ENCODE measurements at places on chromosomes 16 and 17. TPM values are rescaled to one million over a fixed set of nuclear protein-coding genes. Genes with fewer than 3 reads are reported as not detected.

SLC22A31 gene
- total RNA-seq, result 0.98 TPM

ADAMTS18 gene
- not detected for total RNA-seq

CCL18 gene
- total RNA-seq, result 26.7 TPM

BRICD5 gene
- total RNA-seq, result 9.9 TPM

RAB26 gene
- 0.64 TPM for total RNA-seq

TMEM98 gene
- total RNA-seq, result 41.1 TPM

JPH3 gene
- not detected for total RNA-seq

SPNS2 gene
- 19.7 TPM for total RNA-seq

RNF43 gene
- 1.6 TPM for total RNA-seq

- no peaks in the 10 kb centered on the region for H3K27me3 ChIP-seq
- peak overlapping the region; percentile 88 for H3K27ac ChIP-seq
- no peak for DNase-seq
- no peaks in the 10 kb centered on the region for H3K36me3 ChIP-seq
Observed at GRCh38 chr17:75088465-75089417, 987 bp downstream of the SLC16A5 start.

DNA sequence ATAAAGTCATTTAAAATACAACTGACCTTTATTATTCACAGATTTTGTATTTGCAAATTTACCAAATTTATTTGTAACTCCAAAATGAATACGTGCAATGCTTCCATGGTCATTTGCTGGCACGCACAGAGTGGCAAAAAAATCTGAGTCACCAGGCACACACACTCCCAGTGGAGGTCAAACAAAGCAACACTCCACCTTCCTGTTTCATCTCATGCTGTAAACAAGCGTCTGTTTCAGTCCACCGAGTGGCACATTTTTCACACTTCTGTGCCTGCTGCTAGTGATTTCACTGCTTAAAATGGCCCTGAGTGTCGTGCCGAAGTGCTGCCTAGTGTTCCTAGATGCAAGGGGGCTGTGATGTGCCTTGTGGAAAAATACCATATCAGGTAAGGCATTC is 17.8 kb upstream of the ITGAE start:
- H3K4me3 ChIP-seq, result no peak overlapping the region
- H3K27me3 ChIP-seq, result no peaks in the 10 kb centered on the region
- H3K27ac ChIP-seq, result peak overlapping the region; percentile 56
- peaks cover 13% of the 10 kb centered on the region for H3K4me1 ChIP-seq
- DNase-seq, result no peak

GRCh38 chr17:58693751-58694150 is 1.3 kb downstream of the RAD51C start:
- H3K36me3 ChIP-seq, result peaks cover 37% of the 10 kb centered on the region
- H3K27ac ChIP-seq, result no peak overlapping the region
- peaks cover 28% of the 10 kb centered on the region for H3K4me1 ChIP-seq

DNA sequence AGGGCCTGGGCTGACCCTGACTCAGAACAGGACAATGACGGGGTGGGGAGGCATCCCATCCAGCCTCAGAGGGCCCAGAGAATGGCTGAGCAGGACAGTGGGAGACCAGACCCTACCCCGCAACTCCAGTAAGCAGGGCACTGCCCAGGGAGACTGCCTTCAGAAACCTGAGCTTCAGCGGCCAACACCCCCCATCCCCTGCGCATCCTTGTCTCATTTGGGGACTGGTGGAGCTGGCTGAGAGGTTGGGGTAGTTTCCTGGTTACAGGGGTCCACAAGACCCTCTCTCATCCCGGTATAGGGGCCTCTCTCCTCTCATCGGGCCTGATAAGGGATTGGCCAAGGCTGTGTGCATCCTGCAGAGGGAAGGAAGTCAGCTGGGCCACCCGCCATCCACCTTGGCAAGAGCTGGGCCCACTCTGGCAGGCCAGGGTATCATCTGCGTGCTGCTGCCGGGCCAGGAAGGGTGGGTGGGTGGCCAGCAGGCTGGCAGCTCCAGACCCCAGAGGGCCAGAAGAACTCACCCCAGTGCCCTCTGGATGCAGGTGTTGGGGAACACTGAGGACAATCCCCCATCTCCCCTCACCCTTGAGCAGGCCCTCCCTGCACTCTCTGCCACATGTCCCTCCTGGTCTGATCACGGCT is 229.1 kb downstream of the KATNIP start:
- no peak overlapping the region for H3K27ac ChIP-seq
- DNase-seq, result peak; percentile 54
- H3K4me1 ChIP-seq, result no peaks in the 10 kb centered on the region
- peaks cover 42% of the 10 kb centered on the region for H3K36me3 ChIP-seq
- no peak overlapping the region for H3K4me3 ChIP-seq

GRCh38 chr16:1330931-1331711 is 2.3 kb upstream of the BAIAP3 start:
- H3K36me3 ChIP-seq, result no peaks in the 10 kb centered on the region
- H3K4me1 ChIP-seq, result peaks cover 51% of the 10 kb centered on the region
- no peak for DNase-seq
- peaks cover 62% of the 10 kb centered on the region for H3K27me3 ChIP-seq

DNA sequence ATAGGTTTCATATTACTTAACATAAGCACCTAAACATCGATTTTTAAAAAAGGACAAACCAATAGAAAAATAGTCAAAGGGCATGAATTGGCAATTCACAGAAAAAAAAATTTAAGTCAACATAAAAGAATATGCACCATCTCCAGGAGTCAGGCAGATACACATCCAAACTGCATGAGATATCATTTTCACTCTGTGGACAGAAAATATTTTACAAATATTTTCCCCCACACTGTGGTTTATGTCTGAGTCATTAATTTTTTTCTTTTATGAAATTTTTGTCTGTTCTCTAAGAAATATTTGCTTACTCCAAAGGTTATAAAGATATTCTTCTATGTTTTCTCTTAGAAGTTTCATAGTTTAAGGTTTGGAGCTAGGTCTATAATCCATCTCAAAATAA is 74.4 kb upstream of the DNAH17 start:
- H3K4me1 ChIP-seq, result peaks cover 3% of the 10 kb centered on the region
- H3K36me3 ChIP-seq, result no peaks in the 10 kb centered on the region
- H3K4me3 ChIP-seq, result no peak overlapping the region
- no peak overlapping the region for H3K27ac ChIP-seq
- DNase-seq, result no peak
- no peaks in the 10 kb centered on the region for H3K27me3 ChIP-seq

- peaks cover 94% of the 10 kb centered on the region for H3K4me1 ChIP-seq
- peak overlapping the region; percentile 91 for H3K27ac ChIP-seq
- no peaks in the 10 kb centered on the region for H3K27me3 ChIP-seq
- no peaks in the 10 kb centered on the region for H3K36me3 ChIP-seq
- no peak overlapping the region for H3K4me3 ChIP-seq
- no peak for DNase-seq
Observed at GRCh38 chr17:78884876-78885667, 17.9 kb downstream of the CEP295NL start.

GRCh38 chr16:27816561-27816960 is 247.0 kb downstream of the GSG1L start:
- no peak overlapping the region for H3K4me3 ChIP-seq
- H3K4me1 ChIP-seq, result no peaks in the 10 kb centered on the region
- no peaks in the 10 kb centered on the region for H3K27me3 ChIP-seq
- H3K27ac ChIP-seq, result no peak overlapping the region

DNA sequence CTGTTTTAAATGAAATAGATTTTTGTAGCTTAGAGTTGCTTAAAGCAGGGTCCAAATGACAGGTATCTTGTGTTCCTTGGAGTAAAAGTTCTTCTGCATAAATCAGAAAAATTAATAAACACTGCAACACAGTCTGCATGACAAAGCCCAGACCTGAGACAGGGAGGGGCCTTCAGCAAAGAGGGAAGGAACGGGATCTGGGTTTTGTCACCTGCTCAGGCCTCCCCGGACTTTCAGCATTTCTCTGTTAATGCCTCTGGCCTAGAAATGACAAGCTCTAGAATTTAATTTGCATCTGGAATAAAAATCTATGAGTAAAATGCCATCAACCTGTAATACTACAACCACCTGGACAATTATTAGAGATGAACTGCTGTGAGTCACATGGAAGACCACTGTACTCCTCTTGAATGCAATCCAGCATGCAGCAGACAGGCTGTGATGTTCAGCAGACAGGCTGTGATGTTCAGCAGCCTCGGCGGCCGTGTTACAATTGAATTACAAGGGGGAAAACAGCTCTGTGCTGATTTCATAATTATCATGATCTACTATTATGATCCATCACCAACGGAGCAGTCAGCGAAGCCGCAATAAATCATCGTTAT is 170.2 kb downstream of the TOX3 start:
- no peaks in the 10 kb centered on the region for H3K27me3 ChIP-seq
- no peak overlapping the region for H3K27ac ChIP-seq
- H3K4me1 ChIP-seq, result no peaks in the 10 kb centered on the region
- H3K4me3 ChIP-seq, result no peak overlapping the region

DNA sequence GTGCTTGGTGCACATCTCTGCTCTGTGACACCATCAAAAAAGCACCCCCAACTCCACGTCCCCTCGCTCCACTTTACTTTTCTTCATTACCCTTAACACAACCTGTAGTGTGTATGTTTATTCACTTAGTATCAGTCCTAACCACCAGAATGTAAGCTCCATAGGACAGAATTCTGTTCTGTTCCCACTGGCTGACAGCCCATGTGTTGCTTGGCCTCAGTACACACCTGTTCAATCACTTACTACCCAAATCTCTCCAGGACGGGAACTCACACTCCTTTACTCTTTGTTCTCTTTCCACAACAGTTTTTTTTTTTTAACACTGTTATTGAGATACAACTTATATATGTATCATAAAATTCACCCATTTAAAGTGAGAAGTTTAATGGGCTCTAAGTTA is 119.6 kb downstream of the MAF start:
- H3K4me1 ChIP-seq, result peaks cover 4% of the 10 kb centered on the region
- H3K27ac ChIP-seq, result no peak overlapping the region
- no peak for DNase-seq
- H3K36me3 ChIP-seq, result no peaks in the 10 kb centered on the region

DNA sequence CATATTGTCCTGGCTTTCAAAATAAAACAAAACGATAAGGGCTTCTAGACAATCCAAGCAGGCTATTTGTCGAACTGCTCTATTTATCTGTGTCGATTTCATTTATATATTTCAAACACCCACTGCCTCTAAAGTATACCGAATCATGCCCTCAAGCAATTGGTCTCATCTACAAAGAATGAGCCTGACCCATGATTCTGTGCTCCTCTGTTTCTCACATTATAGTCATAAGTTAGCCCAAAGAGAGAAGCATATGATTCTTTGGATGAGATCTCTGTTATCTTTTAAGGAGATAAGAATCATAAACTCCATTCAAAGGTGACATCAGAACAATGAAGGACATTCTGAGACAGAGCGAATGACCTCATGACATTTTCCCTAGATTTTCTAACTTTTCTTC is 191.1 kb downstream of the MAP2K6 start:
- H3K4me1 ChIP-seq, result peaks cover 13% of the 10 kb centered on the region
- H3K4me3 ChIP-seq, result no peak overlapping the region
- no peaks in the 10 kb centered on the region for H3K27me3 ChIP-seq
- no peaks in the 10 kb centered on the region for H3K36me3 ChIP-seq
- no peak overlapping the region for H3K27ac ChIP-seq
- no peak for DNase-seq

- H3K4me3 ChIP-seq, result no peak overlapping the region
- H3K36me3 ChIP-seq, result peaks cover 7% of the 10 kb centered on the region
- H3K27me3 ChIP-seq, result no peaks in the 10 kb centered on the region
- peak; percentile 82 for DNase-seq
- peak overlapping the region; percentile 98 for H3K27ac ChIP-seq
Observed at GRCh38 chr16:57997176-57997527, 3.3 kb downstream of the ZNF319 start.

DNA sequence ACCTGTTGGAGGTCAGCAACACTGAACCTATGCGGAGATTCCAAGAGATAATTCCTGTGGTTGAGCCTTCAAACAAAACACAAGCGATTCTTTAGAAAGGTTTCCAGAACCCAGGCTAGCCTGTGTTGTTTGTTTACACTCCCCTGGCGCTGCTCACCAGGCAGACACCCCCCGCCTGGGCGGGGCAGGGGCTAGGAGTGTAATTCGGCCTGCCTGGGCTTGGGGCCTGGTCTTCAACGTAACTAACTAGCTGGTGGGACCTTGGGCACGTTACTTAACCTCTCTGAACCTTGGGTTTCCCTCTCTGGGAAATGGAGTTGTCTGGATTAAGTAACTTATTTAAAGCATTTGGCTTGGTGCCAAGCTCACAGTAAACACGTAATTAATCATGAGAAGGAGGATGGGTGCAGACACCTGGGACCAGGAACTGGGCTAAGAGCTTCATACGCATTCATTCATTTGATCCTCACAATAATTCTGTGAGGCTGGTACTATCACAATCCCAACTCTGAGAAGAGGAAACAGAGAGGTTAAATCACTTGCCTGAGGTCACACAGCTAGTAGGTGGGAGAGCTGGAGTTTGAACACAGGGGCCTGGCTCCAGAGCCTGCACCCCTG is 7.6 kb upstream of the ARHGAP27 start:
- peaks cover 8% of the 10 kb centered on the region for H3K4me1 ChIP-seq
- no peak overlapping the region for H3K4me3 ChIP-seq
- no peaks in the 10 kb centered on the region for H3K27me3 ChIP-seq
- H3K36me3 ChIP-seq, result peaks cover 96% of the 10 kb centered on the region
- no peak overlapping the region for H3K27ac ChIP-seq
- peak; percentile 58 for DNase-seq

GRCh38 chr17:11869680-11870394 is 127.4 kb downstream of the ZNF18 start:
- no peaks in the 10 kb centered on the region for H3K4me1 ChIP-seq
- no peak overlapping the region for H3K4me3 ChIP-seq
- no peak for DNase-seq
- no peaks in the 10 kb centered on the region for H3K27me3 ChIP-seq

GRCh38 chr16:79045191-79045590 is 555.3 kb downstream of the MAF start:
- no peaks in the 10 kb centered on the region for H3K27me3 ChIP-seq
- no peak overlapping the region for H3K4me3 ChIP-seq
- no peaks in the 10 kb centered on the region for H3K4me1 ChIP-seq
- H3K36me3 ChIP-seq, result no peaks in the 10 kb centered on the region
- DNase-seq, result no peak
- no peak overlapping the region for H3K27ac ChIP-seq

DNA sequence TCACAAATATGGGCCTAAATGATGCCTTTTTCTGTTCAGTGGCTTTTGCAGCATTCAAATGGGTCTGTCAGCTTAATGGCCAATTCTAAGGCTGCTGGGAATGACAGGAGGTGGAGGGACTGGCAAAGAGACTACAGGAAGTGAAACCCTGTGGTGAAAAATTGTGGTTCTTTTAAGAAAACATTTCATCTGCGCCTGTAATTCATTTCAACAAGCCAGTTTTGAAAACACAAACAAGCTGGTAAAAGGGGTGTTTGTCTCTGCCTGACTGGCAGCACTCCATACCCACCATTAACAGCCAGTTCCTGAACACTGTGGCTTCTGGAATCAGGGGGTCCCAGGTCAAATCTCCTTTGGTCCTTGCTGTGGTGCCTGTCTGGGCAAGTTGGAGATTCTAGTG is 3.6 kb upstream of the KDM8 start:
- no peaks in the 10 kb centered on the region for H3K36me3 ChIP-seq
- peak overlapping the region; percentile 81 for H3K27ac ChIP-seq
- peaks cover 54% of the 10 kb centered on the region for H3K4me1 ChIP-seq
- no peaks in the 10 kb centered on the region for H3K27me3 ChIP-seq

DNA sequence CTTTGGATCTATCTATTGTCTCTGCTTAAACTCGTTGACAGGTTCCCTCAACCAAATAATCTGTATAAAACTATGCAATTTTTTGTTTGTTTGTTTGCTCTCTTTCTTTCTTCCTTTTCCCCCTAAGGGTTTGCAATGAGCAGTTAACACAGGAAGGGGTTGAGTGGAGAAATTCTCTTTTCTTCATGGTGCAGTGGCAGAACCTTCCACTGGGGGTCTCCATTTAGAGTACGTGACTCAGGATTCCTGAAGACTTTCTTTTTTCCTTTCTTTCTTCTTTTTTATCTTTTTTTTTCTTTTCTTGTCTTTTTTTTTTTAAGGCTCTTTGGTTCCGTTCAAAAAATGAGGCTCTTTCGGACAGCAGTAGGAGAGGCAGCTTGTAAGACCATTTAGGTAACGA is 19.5 kb upstream of the RBFOX1 start:
- DNase-seq, result no peak
- H3K4me1 ChIP-seq, result no peaks in the 10 kb centered on the region
- no peaks in the 10 kb centered on the region for H3K36me3 ChIP-seq
- H3K27me3 ChIP-seq, result no peaks in the 10 kb centered on the region
- H3K4me3 ChIP-seq, result no peak overlapping the region
